ENCODE measurements at places on chromosomes 4 and X.

DNA sequence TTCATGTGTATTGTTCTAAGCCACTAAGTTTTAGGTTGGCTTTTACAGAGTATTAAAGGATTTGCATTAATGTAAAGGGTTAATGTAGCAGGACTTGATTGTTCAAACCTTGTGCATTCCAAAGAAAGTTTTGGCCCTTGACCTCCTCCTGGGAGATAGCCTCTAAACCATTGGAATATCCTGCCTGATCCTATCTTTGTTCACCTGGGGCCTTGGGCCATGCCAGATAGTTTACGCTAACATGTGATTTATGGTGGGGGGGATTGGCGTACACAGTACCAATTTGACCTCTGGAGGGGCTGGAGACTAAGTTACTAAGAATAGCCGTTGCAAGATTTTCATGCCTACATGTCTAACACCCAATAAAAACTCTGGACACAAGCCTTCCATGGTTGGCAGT, 1002.7 kb upstream of the PABPC4L start:
- DNase-seq, result no peak
- no peak overlapping the region for H3K27ac ChIP-seq
- no peaks in the 10 kb centered on the region for H3K36me3 ChIP-seq
- H3K4me1 ChIP-seq, result no peaks in the 10 kb centered on the region

DNA sequence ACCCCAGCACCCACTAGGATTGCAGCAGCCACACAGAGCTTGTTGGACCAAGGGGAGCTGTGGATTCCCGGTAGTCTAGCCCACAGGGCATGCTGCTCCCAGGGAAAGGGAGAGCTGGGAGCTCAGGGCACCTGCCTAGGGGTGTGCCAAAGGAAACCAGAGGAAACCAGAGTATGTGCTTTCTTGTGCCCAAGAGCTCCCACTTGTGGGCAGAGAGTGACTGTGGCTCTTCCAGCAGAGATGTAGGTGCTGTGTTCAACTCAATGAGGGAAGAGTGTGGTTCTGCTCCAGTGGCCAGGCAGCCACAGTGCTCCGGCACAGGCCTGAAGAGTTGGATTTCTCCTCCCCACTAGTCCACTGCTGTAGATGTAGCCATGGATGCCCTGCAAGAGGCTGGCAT, 1050.0 kb upstream of the INTU start:
- H3K36me3 ChIP-seq, result no peaks in the 10 kb centered on the region
- H3K4me1 ChIP-seq, result no peaks in the 10 kb centered on the region
- no peak overlapping the region for H3K27ac ChIP-seq
- H3K27me3 ChIP-seq, result no peaks in the 10 kb centered on the region
- no peak overlapping the region for H3K4me3 ChIP-seq

DNA sequence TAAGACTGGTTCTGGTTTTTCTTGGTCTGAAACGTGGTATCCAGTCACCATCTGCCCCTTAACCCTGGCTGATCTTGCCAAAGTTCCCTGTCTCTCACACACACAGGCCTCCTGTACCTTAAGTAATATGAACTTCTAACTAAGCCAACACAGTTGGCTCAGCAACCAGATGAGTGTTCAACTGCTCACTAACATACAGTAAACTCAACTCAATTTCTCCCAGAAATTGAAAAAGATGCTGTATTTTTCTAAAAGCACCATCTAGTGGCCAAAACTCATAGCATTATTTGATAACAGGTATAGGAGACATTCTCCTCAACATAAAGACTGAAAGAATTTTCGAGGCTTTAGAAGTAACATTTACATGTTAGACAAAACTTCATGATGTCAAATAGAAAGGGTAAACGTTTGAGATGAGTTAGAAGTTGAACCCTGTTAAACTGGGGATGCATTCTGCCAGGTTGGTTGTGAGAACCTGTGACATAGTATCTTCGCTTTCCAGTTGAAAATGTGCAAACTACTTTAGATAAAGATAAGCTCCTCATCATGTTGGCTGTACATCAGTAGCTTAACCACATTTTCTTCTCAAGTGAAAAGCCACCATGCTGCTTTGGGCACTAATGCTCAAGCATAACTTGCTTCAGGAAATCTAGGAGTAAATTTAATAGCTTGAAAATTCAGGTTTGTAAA, 31.2 kb downstream of the CCNI start:
- H3K36me3 ChIP-seq, result peaks cover 27% of the 10 kb centered on the region
- DNase-seq, result no peak
- peaks cover 11% of the 10 kb centered on the region for H3K4me1 ChIP-seq
- no peaks in the 10 kb centered on the region for H3K27me3 ChIP-seq

GRCh38 chr4:139022835-139023234, 7.3 kb downstream of the NOCT start:
- H3K27me3 ChIP-seq, result no peaks in the 10 kb centered on the region
- DNase-seq, result no peak
- H3K27ac ChIP-seq, result no peak overlapping the region
- no peak overlapping the region for H3K4me3 ChIP-seq

GRCh38 chr4:139986689-139987501, 167.1 kb downstream of the MAML3 start:
- H3K27ac ChIP-seq, result no peak overlapping the region
- no peaks in the 10 kb centered on the region for H3K27me3 ChIP-seq
- no peaks in the 10 kb centered on the region for H3K36me3 ChIP-seq
- H3K4me3 ChIP-seq, result no peak overlapping the region
- no peak for DNase-seq

GRCh38 chr4:165403637-165404036, 24.8 kb downstream of the CPE start:
- DNase-seq, result no peak
- no peaks in the 10 kb centered on the region for H3K4me1 ChIP-seq
- H3K27ac ChIP-seq, result no peak overlapping the region
- H3K36me3 ChIP-seq, result peaks cover 8% of the 10 kb centered on the region

DNA sequence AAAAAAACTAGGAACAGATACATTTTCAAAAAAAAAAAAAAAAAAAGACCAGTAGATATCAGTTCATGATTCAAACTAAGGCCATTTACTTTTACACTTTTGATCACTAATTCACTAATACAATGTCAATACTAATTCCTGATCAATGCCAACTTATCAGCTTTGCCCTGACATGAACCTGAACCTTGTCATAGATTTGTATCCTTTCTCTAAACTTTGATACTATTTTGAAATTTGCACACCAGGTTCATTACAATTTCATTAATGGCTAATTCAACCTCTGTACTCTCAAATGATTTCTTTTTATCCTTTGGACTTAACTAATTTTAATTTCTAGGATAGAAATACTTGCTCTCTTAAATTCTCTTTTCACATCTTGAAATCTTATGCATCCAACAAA, 37.7 kb downstream of the UGT2B7 start:
- no peak overlapping the region for H3K27ac ChIP-seq
- H3K36me3 ChIP-seq, result no peaks in the 10 kb centered on the region
- no peak for DNase-seq
- no peaks in the 10 kb centered on the region for H3K27me3 ChIP-seq
- no peak overlapping the region for H3K4me3 ChIP-seq
